Left ventricle myocardium superior (tissue), 1 donor: ENCODE measurements at places on chromosomes 1 and 21. TPM values are rescaled to one million over a fixed set of nuclear protein-coding genes. Genes with fewer than 3 reads are reported as not detected.

Gene GIPC2
- total RNA-seq = 4.9 TPM

Gene NBPF10
- total RNA-seq = 0.72 TPM

Gene ZNF695
- total RNA-seq = not detected

- no peak for DNase-seq
Measured at GRCh38 chr1:56867491-56867890, 12.9 kb downstream of the C8A start.

Gene CD1D
- 1.4 TPM for total RNA-seq

GRCh38 chr1:61049850-61050540, 32.4 kb upstream of the NFIA start:
- peak; percentile 96 for DNase-seq

- DNase-seq = no peak
Measured at GRCh38 chr21:42619841-42620240, 33.6 kb upstream of the PDE9A start.

DNA sequence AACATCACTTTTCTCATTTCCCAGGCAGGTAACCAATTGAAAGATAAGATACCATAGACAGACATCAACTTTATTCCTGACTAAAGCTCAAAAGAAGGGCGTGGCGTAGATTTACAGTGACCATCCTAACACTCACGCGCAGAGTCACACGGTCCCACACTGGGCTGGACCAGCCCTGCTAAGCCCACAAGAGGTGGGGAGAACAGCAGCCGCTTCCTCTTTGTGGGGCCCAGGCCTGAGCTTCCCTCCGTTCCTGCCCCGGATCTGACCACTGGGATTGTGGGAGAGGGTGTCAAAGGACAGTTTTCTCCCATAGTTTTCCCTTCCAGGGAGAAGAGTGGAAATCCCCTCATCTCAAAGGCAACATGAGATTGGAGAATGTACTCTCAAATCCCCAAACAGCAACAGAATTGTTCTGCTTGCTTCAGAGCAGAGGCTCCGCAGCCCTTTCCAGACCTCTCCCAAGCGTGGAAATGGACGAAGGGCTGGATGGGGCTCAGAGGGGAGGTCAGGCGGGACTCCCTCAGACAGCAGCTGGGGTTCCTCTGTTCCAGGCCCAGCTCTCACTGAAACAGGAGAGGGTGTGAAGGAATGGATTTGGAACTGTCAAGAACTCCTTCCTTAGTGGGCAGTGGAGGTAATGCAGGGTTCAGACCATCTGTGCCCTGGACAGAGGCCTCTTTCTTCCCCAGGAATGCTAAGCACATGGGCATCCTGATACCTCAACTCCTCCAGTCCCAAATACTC, 33.7 kb downstream of the L1TD1 start:
- DNase-seq = no peak
